Vagina (tissue), 2 donors: ENCODE measurements at places on chromosomes 6 and 20.

DNA sequence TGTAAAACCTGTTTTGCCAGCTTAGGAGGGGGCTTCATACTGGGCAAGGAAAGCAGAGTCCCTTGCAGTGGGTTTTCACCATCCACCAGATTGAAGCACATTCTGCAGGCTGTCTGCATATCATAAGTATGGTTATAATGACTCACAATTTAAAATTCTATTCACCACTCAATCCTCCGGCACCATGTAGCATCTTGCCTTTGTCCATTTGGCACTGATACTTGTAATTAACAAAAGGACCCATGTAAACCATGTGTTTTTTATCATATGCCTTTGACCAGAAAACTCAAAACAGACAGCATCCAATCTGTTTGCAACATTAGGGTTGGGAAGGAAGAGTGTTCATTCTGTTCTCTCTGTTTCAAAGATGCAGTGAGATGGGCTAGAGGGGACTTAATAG is 3.0 kb downstream of the CD83 start:
- DNase-seq = no peak

- DNase-seq = no peak
Measured at GRCh38 chr6:116074732-116075390, 14.2 kb upstream of the FRK start.

DNA sequence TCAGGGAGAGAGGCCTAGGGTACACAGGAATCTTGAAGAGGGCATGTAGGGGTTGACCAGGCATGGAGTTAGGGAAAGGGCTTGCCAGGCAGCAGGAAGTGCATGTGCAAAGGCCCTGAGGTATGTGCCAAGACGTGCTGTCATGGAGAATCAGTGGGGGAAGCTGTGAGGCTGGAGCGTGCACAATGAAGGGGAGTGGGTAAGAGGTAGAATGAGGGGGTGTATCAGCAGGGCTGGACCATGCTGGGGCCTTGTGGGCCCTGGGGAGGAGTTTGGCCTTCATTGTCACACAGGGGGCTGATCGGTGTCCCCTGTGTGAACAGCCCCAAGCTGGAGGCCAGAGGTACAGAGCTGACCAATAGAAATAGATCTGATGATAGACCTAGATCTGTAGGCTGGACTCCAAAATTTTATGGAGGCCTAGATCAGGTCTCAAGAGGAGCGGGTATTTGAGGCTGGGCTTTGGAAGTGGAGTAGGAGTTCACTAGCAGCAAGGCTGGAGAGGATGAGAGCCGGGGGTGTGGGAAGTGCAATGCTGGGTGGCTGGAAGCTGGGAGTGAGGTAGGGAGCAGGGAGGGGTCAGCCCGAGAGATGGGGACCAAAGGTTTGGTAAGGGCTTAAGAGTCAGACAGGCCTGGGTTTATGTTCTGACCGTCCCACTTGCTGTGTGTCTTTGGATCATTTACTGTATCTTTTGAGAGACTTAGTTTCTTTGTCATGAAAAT is 3.0 kb downstream of the SRC start:
- no peak for DNase-seq

- DNase-seq = no peak
Measured at GRCh38 chr6:98929498-98930060, 18.2 kb downstream of the FBXL4 start.

DNA sequence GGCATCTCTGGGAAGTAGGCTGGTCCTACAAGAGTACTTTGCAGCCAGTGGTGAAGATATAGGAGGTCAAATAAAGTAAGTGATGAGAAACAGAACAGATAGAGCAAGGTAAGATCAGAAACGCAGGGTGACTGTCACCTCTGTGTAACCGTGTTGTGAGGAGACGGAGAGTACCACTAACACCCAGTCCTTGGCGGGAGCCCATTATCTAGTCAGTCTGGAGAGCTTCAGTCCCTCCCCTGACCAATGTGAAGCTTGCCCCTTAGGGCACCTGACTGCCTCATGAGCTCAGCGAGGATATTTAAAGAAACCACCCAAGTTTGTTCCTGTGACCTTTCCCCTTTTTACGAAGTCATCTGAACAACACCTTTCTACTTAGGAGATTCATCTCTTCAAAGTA is 110.0 kb downstream of the SAMD5 start:
- DNase-seq = no peak

GRCh38 chr6:55980627-55981211 is 105.3 kb upstream of the BMP5 start:
- no peak for DNase-seq

DNA sequence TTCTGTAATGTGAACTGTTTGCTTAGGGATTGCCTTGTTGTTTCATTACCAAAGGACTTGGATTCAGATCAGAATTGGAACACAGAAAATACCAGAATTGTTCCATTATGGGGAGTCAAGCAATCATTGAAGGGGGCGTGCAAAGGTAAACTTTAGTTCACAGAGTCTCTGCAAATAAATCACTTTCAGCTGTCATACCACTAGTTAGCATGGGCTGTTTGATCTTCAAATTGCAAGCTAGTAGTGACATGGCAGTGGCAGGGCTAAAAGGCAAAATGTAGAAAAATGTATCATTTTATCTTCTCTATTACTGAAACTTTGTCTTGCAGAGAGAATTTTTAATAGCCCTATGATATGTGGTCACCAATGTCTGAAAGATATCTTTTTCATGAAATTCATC is 483.2 kb upstream of the NRSN1 start:
- no peak for DNase-seq

DNA sequence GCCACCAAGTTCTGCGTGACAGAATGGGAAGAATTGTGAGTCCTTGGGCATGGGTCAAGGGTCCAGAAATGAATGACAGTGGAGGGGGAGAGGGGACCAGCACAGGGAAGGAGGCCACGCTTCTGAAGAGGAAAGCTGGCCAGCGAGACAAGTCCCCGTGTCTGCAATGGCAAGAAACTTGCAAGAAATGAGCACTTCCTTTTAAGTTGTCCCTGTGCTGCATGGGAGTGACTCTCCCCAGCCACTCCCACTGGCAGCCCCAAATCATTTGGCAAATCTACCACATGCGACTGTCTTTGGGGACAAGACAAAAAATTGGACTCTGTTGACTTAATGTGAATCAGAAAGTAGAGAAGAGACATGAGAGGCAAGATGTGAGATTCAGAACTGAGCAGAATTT is 242.2 kb upstream of the RREB1 start:
- DNase-seq = no peak

- DNase-seq = no peak
Measured at GRCh38 chr6:134351615-134352474, 33.9 kb upstream of the SGK1 start.

DNA sequence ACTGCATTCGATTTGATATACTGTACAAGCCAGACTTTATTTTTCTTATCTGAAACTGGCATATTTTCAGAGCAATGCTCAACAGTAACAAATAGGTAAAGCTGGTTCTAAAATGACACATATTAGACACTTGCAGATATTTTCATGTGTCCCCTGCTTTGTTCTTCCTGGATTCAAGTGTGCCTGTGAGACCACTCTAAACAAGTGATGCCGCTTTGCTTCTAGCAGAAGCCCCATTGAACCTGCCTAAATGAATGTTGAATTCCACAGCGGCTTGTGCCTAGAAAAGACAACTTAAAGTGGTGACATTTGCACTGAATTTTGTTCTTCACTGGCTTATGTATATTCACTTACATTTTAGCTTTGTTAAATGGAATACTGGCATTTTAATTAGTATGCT is 115.7 kb downstream of the AKAP7 start:
- no peak for DNase-seq

DNA sequence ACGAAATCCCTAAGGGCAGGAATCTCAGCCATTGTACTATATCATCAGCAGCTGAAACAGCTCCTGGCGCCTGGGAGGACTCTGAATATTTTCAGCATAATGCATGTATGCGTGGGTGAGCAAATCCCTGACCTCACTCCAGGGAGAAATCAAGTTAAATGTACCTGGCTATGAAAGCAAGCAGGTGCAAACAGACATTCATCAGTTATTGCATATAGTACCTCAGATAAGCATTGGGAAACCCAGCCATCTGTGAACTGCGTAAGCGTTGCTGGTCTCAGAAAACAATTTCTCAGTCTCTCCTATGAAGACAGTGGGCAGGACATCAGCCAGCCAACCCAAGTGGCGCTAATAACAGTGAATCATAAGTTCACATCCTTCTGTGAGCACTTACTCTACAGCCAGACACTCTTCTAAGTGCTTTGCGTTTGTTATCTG is 622.6 kb downstream of the EPM2A start:
- no peak for DNase-seq

GRCh38 chr6:45595010-45595851 is 217.5 kb upstream of the SUPT3H start:
- no peak for DNase-seq

GRCh38 chr6:15539722-15540270 is 123.0 kb downstream of the DTNBP1 start:
- no peak for DNase-seq

DNA sequence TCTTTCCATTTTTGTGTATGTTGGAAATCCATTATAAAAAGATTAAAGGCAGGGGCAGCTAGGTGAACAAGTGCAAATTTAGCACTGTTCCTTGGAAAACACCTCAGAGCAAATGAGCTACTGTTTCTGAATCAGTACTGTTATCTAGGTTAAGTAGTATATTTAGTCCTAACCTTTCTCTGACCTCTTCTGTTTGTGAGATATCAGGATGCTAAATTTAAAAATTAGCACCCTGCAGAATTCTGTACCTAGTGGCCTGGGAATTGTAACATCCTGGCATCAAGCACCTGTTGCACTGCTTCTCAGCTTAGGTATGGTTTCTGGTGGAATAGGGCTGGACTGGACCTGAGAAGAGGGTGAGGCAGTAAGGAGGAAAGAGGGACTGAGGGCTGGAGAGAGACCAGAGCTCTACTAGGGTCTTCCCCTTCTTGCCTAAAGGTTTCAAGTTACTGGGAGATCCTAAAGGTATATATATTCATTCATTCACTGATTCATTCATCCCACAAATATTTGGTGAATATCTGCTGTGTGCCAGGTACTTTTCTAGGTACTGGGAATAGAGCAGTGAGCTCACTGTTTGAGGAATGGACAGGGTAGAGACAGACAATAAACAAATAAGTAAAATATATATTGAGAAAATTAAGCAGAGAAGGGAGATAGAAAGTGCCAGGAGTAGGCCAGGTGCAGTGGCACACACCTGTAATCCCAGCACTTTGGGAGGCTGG is 5.2 kb downstream of the ZNF76 start:
- no peak for DNase-seq

DNA sequence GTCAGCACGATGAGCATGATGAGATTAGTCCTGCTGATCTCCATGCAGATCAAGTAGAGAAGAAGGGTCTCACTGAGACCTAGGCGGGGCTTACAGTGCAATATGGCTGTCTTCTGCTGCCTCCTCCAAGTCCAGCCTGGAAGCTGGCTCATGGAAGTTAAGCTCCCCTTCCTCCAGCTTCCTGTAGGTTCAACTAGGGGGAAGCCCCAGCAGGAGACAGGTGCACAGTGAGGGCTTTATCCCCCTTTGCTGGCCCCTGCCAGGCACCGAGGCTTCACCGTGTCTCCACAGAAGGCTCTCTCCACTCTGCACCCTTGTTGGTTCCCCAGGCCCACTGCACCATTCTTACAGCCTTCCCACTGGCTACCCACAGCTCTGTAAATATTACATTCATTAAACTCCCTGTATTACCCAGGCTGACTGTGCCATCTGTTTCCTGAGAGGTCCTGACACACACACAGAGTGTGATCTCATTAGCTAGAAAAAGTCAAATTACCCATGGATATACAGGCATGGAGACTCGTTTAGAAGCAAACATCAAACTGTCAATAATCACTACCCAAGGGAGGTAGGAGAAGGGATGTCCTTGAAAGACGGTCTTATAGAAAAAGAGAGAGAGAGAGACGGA is 90.4 kb downstream of the SLC2A10 start:
- no peak for DNase-seq

DNA sequence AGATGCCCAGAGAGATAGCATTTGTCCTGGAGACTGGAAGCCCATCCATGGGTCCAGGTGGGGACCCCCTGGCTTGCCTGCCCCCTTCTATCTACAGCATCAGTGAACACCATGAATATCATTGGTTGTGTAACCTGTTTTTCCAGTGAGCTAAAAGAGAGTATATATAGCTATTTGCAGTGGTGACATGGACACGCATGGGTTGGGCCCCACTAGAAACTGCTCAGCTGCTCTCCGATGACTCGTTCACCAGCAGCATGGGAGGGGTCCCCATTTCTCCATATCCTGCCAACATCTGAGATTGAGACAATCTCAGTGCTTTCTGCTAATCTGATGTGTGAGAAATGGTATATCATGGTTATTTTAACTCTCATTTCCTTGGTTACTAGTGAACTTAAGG is 4.0 kb upstream of the ZC3H12D start:
- no peak for DNase-seq

- DNase-seq = no peak
Measured at GRCh38 chr6:52881662-52881995, 27.9 kb downstream of the GSTA3 start.

DNA sequence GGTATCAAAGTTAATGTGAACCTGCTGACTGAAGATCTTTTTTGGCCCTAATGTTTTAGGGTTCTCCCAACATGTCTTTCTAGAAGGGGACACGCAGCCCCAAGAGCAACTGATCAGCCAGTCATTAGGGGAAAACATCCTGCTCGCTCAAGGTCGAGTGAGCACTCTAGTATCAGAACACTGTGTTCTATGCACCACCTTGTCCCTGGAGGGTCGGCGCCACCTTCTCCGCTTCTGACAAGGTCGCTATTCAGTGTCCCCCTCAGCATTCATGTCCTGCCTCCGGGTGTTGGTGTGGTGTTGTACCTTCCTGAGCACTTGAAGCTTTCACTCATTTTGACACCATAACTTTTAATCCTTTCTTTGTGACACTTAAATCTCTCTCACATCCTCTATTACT is 331.2 kb upstream of the KCNQ5 start:
- no peak for DNase-seq

DNA sequence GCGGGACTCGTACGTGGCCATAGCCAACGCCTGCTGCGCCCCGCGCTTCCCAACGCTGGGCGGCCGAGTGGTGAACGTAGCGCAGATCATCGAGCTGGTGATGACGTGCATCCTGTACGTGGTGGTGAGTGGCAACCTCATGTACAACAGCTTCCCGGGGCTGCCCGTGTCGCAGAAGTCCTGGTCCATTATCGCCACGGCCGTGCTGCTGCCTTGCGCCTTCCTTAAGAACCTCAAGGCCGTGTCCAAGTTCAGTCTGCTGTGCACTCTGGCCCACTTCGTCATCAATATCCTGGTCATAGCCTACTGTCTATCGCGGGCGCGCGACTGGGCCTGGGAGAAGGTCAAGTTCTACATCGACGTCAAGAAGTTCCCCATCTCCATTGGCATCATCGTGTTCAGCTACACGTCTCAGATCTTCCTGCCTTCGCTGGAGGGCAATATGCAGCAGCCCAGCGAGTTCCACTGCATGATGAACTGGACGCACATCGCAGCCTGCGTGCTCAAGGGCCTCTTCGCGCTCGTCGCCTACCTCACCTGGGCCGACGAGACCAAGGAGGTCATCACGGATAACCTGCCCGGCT is 3.4 kb downstream of the SLC32A1 start:
- no peak for DNase-seq

- DNase-seq = no peak
Measured at GRCh38 chr6:20931093-20931492, 396.8 kb downstream of the CDKAL1 start.

DNA sequence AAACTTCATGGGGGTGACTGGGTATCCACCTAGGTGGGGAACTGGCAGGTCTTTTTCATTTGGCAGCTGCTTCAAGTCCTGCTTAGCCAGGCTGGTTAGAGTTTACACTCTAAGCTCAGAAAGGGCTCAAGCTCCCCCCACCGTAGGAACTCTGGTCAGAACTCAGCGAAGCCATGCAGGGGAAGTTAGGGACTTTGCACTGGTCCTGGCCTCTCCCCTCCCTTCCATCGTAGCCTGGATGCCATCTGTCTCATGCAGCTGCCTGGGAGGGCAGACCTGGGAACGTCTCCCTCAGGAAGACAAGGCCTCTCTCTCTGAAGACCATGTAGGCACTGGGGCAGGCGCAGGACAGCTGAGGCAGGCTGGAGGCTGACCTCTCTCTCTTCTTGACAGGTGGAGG is 183.8 kb upstream of the UST start:
- no peak for DNase-seq
